OCI-LY7 (cell line): ENCODE measurements at places on chromosomes 3 and 15.
A peak's percentile ranks its signal among the peaks of the same experiment; 100 is the strongest.

DNA sequence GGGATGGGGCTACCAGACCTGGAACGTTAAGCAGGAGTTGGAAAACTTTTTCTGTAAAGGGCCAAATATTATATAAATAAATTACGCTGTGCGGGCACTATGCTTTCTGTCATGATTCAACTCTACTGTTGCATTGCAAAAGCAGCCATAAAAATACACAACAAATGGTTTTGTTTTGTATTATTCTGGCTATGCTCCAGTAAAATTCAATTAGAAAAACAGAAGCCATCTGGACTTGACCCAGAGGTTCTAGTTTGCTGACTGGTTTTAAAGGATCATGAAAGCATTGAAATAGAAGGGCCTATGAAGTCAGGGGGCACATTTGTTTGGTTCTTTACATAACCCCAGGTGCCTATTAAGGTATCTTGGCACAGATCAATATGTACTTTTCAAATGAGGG lies 647.4 kb upstream of the LMCD1 start:
- no peak for DNase-seq

GRCh38 chr3:65619888-65620287 lies 418.8 kb downstream of the MAGI1 start:
- no peak for DNase-seq

- DNase-seq: no peak
Observed at GRCh38 chr15:40082195-40082883, 26.3 kb downstream of the BMF start.

GRCh38 chr3:135165260-135165659 lies 370.2 kb downstream of the EPHB1 start:
- DNase-seq: no peak

GRCh38 chr3:60101621-60102020 lies 1051.8 kb upstream of the CFAP20DC start:
- DNase-seq: no peak

DNA sequence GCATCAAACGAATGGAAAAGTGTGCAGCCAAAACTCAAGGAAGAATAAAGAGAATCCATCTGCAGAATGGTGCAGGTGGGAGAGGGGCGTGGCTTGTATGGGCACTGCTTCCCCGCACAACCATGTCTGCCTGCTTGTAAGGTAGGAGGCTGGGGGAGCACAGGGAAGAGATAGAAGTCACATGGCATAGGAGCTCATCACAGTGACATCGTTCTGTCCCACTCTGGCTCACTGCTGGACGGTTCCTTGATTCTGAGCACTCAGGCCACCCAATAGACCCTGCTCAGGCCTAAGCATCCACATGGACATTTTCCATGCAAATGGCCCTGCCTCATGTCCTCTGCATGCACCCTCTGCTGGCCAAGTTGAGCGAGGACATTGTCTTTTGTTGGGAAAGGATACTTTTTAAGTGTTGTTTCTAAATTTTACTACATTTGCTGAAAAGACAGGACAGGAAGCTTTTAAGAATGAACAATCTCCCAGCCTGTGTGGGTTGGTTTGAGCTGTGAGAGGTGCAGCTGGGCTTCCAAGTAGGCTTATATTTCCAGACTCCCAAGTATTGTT lies 3.1 kb downstream of the MYLK start:
- DNase-seq: no peak

DNA sequence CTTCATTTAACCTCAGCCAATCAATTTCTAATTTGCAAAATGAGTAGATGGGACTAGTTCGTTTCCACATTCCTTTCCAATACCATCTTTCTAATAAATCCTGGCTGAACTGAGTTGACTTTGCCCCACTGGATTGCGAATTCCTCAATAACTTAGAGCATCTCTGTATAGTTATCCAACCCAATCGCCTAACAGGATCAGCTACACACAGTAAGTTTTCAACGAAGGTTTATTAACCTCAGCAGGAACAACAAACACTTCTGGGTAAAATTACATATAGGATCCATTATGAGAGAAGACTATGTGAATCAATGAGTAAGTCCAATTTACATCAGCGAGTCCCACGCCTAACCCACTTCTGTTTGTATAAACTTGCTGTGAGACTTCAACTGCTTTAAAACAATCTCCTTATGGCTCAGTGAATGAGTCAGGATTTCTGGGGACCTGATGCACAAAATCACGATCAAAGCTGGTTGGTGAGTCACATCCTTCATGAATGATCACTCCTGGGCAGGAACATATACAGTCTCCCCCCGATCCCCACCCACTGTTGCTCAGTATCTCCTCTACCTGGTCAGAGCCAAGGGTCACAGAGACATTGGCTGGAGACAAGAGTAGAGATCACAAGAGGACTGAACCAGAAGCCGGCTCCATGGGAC lies 142.8 kb downstream of the EDEM1 start:
- DNase-seq: no peak

- no peak for DNase-seq
Observed at GRCh38 chr15:26157081-26157480, 294.0 kb upstream of the ATP10A start.

DNA sequence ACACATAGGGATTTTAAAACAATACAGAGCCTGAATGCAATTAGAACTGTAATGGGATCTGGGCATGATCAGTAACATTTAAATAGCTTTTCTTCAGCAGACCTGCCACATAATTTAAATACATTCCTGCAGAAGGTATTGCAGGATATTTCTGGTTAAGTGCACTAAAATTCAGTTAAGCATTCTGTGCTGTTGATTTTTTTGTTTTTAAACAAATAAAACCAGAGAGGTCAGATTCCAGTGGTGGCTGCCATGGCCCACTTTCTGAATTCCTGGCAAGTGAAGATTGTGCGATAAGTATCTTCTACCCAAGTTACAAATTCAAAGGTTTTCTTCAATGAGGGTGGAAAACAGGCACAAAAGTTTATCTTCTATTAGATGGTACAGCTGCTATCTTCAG lies 98.7 kb downstream of the RAP2B start:
- no peak for DNase-seq

DNA sequence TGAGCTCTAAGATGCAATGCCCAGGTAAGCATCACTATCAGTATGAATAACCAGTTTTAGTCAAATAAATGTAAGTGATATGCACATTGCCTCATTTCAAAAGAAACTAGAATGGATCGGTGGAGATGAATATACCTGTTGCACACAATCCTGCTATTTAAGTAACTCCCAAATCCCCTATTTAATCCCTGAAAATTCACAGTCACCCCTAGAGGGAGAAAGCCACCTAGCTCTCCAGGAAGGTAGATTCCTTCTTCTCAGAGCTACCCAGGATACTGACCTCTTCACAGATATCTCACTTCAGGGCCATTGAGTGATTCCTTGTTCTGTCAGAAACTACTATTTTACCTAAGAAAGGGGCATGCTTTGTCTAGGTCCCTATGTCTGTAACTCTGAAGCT lies 11.7 kb downstream of the LSAMP start:
- DNase-seq: no peak

DNA sequence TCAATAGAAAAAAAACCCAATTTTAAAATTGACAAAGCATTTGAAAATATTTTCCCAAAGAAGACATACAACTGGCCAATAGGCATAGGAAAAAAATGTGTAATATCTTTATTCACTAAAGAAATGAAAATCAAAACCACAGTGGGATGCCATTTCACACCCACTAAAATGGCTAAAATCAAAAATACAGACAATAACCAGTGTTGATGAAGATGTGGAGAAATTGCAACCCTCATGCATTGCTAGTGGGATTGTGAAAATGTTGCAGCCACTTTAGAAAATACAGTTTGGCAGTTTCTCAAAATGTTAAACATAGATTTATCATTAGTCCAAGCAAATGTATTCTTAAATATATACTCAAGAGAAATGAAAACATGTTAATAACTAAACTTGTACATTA lies 315.1 kb upstream of the GPR149 start:
- DNase-seq: no peak

GRCh38 chr3:60657972-60658371 lies 593.3 kb downstream of the FHIT start:
- DNase-seq: no peak

GRCh38 chr3:133843634-133844033 lies 38.0 kb downstream of the SRPRB start:
- no peak for DNase-seq

DNA sequence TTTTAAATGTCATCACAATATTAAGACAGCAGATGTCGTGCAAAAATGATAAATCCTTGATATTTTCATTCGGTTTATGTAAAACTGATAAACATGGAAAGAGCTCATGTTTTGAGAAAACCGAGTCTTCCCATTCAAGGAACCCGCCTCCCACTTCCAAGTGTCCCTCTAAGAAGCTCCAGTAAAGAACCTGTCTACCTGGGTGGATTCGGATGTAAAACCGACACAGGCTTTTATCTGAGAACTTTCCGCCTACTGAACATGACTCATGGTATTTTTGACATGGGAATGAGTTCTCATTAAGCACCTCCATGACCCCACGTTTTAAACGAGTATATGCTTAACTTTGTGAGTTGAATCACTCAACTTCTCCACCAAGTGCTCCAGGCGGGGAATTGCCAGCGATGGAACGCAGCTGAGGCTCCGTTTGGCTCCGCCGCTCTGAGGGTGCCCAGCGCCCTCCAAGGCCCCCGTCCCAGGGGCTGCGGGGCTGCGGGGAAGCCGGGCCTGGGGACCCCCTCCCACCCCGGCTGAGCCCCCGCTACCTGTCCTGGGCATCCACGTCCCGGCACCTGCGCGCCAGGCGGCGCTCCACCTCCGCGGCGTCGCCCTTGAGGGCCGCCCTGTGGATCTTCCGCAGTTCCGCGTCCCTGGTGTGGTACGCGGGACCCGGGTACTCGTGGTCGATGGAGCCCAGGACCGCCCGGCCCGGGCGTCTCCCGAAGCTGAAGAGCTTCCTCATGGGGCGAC lies 119.9 kb downstream of the LMLN start:
- peak; percentile 34 for DNase-seq

GRCh38 chr3:126024049-126024854 lies 55.3 kb downstream of the ROPN1B start:
- DNase-seq: no peak

GRCh38 chr3:65902304-65902793 lies 136.4 kb downstream of the MAGI1 start:
- DNase-seq: no peak

DNA sequence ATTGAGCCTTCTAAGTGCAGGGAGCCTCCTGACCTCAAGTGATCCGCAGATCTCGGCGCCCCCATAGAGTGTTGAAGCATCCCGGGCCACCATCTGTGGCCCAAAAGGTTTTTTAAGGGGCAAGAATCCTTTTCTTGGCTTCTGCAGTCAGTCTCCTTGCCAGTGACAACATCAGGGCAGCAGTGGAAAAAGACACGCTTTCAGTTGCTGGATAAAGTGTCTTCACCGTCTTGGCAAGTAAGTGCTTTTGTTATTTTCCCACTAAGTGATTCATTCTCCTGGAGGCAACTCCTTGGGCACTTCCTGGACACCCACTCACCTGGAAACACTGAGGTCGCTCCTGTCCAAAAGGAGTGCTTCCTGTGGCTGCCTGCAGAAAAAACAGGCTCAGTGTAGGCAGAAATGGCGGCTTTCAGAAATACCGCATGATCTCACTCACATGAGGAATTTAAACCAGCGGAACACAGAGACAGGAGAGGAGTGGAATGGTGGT lies 71.7 kb upstream of the ABHD2 start:
- DNase-seq: no peak

DNA sequence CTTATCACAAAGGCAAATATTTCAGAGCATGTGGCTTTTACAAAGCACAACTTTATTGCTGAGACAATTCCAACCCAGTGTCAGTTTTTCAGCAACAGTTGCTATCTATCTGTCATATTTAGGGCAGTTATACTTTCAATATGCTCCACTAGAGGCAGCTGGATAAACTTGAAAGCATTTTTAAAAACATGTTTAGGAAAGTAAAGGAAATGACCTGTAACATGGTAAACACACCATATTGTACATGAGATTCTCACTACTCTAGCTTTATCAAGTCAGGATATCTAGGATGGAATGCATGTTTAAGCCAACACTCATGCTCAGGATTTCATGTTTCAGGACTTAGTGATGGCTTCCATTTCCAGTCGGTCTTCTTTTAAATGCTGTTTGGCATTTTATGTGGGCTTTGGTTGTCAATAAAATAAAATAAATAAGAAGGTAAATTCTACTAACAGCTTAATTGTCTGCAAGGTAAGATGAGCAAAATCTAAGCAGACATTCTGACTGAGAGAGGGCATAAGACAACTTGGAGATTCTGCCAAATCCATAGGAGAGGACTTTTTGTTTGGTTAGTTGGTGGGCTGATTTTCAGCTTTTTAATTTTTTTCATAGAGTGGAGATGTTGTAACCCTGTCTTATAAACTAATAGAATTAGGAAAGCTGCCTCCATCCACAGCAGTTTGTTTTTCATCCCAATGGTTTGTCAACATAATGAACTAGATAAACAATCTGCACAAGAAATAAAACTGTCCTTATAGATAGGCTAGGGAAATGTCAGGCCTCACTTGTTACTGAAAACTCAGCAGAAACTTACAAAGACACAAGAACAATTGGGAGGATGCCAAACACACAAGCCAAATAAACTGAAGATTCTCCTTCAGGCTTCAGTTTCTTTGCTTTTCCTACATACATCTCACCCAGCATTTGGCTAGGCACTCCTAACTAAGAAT lies 63.4 kb upstream of the CPB1 start:
- DNase-seq: no peak

DNA sequence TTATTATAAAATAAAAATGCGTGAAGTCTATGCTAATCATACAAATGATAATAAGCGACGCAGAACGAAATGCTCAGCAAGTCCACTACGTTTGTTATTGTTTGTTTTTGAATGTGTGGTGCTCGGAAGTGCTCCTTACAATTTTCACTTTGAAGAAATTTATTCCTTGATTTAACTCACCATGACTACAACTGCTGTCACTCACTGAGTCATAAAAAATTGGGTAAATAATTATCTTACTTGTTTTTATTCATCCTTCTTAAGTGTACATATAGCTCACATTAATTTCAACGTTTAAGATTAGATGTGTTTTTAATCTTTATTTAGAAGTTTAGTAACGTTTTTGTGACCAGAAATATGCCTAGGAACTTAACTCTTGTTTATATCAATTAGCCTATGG lies 66.7 kb upstream of the NANOGP8 start:
- DNase-seq: no peak

DNA sequence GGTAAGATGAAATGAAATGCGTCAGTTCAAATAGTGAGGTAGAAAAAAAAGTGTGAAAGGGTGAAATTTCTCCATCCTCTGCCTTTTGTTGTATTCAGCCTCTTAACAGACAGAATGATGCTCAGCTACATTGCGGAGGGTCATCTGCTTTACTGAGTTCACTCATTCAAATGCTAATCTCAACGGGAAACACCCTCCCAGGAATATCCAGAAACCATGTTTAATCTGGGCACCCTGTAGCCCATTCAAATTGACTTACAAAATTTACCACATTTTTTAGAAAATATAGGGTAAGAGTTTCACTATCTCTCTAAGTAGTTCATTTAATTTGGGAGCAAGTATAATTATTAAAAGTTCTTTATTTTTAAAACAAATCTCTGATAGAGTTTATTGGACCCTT lies 42.9 kb downstream of the C3orf38 start:
- DNase-seq: no peak

DNA sequence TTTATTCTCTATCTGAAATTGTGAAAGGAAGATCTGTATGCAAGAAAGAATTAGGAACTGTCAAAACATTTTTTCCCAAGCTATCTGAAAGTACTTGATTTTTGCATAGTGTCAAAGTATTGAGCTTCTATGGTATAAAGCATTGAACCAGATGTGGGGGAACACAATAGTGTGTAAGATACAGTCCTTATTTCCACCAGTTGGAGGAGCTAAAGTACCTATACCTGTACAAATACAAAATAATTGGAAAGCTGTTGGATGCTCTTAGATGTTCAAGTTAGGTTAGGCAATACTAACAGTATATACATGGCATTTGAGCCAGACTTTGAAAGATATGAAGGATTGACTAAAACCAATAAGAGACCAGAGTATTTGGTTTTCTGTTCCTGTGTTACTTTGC lies 148.4 kb downstream of the B3GALNT1 start:
- peak; percentile 42 for DNase-seq
